ENCODE measurements at places on chromosomes 16 and 17.
A peak's percentile ranks its signal among the peaks of the same experiment; 100 is the strongest.

- no peak for DNase-seq
Observed at GRCh38 chr16:56688762-56689161, 6.5 kb downstream of the MT1X start.

GRCh38 chr17:32259586-32259985 lies 6.0 kb upstream of the RHBDL3 start:
- DNase-seq, result no peak

GRCh38 chr16:73506568-73507056 lies 458.7 kb upstream of the ZFHX3 start:
- no peak for DNase-seq

GRCh38 chr17:49431743-49432142 lies 17.1 kb upstream of the PHB1 start:
- no peak for DNase-seq

DNA sequence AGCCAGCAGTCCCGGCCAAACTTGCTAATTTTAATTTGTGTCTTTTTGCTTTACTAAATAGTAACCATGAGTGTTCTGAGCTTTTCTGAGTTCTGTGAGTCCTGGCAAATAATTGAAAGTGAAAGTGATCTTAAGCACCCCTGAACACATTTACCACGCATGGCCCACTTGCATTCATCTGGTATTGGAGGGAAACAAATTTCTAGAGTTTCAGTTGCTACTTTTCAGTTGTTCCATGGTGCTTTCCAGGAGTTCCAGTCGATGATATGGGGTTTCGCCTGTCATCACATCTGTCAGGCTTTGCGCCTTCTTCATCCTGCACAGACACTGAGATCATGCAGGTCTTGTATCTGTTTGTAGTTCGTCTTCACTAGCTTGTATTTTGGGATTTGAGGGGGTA lies 44.1 kb downstream of the CRLF3 start:
- DNase-seq, result no peak

DNA sequence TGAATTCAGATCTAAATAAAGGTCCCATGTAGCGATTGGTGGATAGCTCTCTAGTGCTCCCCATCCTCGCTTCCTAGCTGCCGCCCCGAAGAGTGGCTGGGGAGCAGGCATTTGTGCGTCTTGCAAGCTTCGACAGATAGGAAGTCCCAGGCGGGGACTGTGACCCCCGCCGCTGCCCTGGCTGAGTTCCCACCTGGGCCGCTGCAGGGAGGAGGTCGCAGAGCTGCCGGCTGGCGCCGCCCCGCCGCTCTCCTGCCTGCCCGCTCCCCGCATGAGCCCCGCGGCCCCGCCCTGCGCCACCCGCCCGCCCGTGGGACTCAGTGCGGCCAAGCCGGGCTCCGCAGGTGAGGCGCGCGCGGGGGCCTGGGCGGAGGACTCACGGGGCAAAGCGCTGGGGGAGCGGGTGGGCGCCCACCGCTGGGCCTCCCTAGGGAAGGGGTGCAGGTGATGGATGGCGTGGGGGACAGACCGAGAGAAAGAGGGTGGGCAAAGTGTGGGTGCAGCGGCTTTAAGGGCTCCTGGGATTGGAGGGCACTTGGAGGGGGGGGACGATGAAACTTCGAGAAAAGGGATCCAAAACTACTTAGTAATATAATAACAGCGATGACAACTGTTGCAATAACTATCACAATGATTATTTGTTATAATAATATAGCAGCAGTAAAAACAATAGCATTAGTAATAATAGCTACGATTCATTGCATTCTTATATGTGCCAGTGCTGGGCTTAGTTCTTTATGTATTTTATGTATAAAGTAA lies at the start of gene OTOA:
Gene OTOA, plus strand, starts transcription at position 80 of the 759 bp plus-strand sequence. CDS start 14,547 bp downstream, outside the sequence.
- DNase-seq, result no peak

DNA sequence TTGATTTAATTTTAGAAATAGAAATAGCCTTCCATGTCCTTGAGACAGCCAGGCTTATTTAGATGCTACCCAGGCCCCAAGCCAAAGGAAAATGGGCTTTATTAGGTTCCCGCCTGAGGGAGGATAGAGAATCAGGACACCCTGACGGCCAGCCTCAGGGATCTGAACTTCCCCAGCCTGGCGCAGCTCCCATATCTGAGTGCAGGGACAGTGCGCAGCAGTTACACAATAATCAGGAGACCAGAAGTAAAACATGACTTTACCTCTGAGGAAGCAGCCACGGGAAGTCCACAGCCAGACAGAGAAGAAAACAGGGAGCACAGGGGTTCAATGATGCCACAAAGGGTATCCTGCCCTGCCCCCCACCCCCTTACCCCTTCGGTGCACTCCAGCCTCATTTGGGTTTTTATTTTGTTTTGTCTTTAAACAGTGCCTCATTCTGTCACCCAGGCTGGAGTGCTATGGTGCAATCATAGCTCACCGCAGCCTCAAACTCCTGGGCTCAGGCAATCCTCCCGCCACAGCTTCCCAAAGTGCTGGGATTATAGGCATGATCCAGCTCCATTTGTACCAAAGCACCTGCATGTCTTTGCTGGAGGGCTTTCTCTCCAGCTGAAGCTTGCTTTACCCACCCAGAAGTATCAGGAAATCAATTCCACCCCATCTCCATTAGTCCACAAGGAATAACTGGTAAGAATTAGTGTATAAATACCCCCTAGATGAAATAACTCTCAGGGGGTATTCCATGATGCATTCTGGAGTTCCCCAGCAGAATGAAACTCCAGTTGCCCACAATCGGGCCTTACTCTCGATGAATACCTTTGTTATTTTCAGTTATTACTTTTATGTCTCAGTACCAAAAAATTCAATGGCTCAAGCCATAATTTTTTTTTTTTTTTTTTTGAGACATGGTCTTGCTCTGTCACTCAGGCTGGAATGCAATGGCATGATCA lies 21.9 kb downstream of the ORC6 start:
- no peak for DNase-seq

- no peak for DNase-seq
Observed at GRCh38 chr17:46895171-46895570, 27.8 kb upstream of the GOSR2 start.

GRCh38 chr17:4100883-4101756 lies 41.7 kb downstream of the ZZEF1 start:
- DNase-seq, result no peak

DNA sequence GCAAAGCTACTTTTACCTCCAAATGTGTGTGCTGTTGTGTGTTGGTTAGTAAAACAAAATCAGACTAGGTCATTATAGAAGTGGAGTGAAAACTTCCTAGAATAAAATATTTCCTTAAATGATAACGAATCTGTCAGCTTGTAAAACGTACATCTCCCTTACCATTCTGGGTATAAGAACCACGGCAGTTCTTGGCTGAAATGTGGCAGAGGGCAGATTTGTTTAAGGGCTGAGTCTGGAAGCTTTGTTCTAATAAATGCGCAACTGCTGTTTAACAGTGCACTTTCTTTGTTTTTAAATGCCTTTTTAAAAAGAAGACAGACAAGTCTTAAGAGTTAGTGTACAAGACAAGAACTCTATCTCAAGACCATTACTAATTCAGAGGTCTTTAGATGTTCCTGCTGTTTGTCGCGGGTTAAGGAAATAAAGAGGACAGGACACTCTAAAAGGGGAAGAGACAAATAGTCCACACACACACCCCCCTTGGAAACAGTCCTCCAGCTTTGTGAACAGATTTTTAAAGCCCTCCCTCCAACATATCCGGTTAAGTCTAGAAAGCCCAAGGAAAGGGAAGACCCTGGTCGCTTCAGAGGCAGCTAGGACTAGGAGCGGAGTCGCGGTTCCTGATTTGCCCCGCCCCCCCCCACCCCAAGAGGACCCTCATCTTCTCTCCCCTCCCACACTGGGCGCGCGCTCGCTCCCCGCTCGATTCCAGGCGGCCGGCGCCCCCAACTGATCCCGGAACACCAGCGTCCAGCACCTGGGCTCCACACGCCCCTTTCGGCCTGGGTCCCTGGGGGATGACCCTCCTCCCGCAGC lies 658 bp downstream of the SYNRG start:
- peak; percentile 53 for DNase-seq

GRCh38 chr16:55641430-55642056 lies 14.2 kb upstream of the SLC6A2 start:
- DNase-seq, result no peak

GRCh38 chr16:8960788-8961109 lies 3.0 kb downstream of the USP7 start:
- no peak for DNase-seq

DNA sequence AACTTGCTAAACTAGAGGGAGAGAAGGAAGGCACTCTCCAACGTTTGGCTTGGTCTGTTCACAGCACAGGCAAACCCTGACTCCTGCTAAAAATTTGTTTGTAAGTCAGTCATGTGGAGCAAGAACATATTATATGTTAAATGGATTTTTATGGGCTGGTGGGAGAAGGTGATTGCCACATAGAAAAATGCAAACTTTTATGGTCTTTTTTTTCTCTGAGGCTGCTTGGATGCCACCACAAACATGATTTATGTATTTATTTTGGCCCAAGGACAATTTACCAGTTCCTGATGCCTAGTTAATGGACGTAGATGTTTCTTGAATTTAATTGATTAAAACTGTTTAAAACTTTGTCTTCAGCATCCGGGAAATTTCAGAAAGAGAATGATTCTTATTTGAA lies 274.2 kb upstream of the MYOCD start:
- no peak for DNase-seq

DNA sequence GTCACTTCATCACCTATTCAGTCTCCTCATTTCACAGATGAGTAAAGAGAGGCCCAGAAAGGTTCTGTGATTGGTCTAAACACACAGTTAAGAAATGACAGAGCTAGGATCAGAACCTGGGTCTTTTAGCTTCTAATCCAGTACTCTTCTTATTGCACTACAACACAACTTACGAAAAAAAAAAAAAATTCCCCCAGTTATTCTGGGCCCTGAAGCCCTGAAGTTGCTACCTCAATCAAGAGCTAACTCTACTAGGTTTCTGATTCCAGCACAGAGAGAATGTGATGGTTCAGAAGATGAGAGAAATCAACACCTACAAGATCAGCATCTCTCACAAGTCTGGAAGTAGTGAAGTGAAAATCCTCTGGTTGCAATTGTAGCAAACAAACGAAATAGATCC lies 37.3 kb downstream of the GRB7 start:
- no peak for DNase-seq

DNA sequence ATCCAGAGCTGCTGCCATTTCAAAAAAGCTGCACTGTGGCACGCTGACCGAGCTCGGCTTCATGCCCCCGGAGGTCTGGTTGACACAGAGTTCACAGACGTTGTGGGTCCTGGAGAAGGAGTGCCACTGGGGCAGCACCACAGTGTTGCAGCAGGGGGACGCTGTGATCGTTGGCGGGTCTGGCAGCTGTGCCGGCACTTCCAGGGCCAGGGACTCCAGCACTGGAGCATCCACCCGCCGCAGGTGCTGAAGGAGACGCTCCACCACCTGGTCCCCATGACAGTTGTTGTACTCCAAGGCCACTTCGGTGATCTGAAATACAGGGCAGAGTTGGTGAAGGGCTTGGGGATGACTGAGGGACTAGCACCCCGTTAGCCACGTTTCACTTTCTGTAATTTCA lies 23.5 kb downstream of the SNN start:
- no peak for DNase-seq

- DNase-seq, result no peak
Observed at GRCh38 chr16:3729161-3730112, 12.1 kb upstream of the TRAP1 start.

GRCh38 chr17:72255481-72255880 lies 134.7 kb downstream of the SOX9 start:
- no peak for DNase-seq

DNA sequence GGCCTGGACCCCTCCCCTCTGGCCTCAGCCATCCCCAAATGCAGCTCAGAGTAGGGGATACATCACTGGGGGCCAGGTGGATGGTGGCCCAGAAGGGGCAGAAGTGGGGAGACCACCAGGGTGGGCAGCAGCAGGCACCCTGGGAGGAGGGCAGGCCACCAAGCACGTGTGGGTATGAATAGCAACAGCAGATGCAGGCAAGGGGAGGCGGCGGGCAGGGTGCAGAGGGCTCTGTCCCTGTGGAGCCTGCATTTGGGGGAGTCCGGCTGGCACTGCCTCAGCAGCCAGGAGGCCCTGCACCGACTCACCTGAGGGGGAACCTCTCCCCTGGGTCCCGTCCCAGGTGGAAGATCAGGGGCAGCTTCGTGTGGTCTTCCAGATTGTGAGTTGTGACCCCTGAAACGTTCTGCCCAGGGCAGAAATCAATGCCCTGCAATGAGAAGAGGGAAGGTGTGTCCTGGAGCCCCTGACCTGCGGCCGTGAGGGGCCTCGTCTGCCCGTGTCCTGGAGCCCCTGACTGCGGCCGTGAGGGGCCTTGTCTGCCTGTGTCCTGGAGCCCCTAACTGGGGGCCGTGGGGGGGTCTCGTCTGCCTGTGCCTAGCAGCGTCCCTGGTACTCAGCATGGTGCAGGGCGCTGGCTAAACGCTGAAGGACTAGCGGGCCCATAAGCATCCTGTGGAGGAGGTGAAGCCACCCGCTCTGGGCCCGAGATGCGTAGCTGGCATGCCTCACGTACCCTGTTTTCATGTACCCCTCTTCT lies 10.7 kb upstream of the APRT start:
- no peak for DNase-seq

- DNase-seq, result peak; percentile 4
Observed at GRCh38 chr16:69404275-69404805, 18.5 kb upstream of the TERF2 start.

GRCh38 chr16:10575506-10576130 lies 4.8 kb downstream of the EMP2 start:
- no peak for DNase-seq

DNA sequence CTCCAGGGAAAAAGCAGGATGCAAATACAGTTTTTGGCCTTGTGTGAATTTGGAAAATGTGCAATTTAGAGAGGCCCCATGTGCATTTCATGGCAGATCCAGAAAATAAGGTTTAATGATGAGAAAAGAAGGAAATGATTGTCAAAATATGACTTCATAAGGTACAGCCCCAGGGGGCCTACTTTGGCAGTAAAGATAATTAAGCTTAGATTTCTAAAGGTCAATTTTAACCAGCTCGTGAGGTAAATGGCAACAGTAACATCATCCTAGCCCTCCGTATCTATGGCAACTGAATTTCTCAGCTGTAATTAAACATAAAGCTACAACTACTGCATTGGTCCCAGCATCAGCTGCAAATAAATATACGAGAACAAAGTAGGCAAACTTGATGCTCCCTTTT lies 30.0 kb upstream of the PRSS54 start:
- no peak for DNase-seq

- DNase-seq, result no peak
Observed at GRCh38 chr17:79473111-79473875, 137.6 kb downstream of the RBFOX3 start.

- DNase-seq, result no peak
Observed at GRCh38 chr16:77972062-77972392, 50.3 kb upstream of the CLEC3A start.

All from hippocampal formation (tissue), 2 donors.